ENCODE measurements at places on chromosomes 7 and 10.

DNA sequence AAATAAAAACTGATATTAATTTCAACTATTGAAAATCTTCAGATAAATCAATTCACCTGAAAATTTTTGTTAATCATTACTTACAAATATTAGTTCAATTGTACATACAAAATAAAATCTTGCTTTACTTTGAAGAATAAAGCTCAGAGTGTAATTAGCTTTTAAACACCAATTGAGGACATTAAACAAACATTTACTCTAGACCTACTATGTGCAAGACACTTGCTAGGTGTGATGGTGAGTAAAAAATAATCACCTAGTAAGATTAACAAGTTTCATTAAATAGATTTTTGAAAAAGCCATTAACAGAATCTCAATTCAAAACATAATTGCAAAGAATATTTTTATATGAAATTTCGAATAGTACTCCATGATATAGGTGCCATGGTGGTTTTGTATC lies 3.9 kb upstream of the MLLT10 start:
- DNase-seq: no peak

GRCh38 chr7:80918909-80919721 lies at the start of gene SEMA3C:
Gene SEMA3C, minus strand, starts transcription at chr7:80919051. Its CDS starts 2,270 bp downstream, at chr7:80916781.
- peak; percentile 93 for DNase-seq

- no peak for DNase-seq
Measured at GRCh38 chr10:115956225-115957011, 316.6 kb downstream of the GFRA1 start.

DNA sequence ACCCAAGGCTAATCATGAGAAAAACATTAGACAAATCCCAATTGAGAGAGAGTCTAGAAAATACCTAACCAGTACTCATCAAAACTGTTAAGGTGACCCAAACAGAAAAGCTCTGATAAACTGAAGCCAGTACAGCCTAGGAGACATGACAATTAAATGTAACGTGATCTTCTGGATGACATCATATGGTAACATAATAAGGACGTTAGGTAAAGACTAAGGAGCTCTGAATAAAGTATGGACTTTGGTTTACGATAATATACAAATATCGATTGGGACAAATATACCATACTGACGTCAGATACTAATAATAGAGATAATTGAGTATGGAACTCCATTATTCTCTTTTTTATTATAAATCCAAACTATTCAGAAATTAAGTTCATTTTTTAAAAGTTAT lies 561.1 kb upstream of the STEAP1 start:
- DNase-seq: no peak

Measured in GM04504 (cell line).